ENCODE measurements at places on chromosomes 1 and 21. TPM values are rescaled to one million over a fixed set of nuclear protein-coding genes. Genes with fewer than 3 reads are reported as not detected.

SNRPE gene
- 184 TPM for total RNA-seq

XCL1 gene
- not detected for total RNA-seq

RXRG gene
- total RNA-seq = not detected

PADI3 gene
- 5.7 TPM for total RNA-seq

MTX1 gene
- 71.7 TPM for total RNA-seq

KISS1 gene
- total RNA-seq = not detected

SWT1 gene
- total RNA-seq = 2.4 TPM

EPHB2 gene
- not detected for total RNA-seq

KRTAP21-2 gene
- total RNA-seq = not detected

EPHA10 gene
- not detected for total RNA-seq

CD48 gene
- not detected for total RNA-seq

RBM8A gene
- total RNA-seq = 204 TPM

LCE6A gene
- 0.18 TPM for total RNA-seq

THEM5 gene
- total RNA-seq = not detected

BSDC1 gene
- total RNA-seq = 33.8 TPM

SLC16A4 gene
- 1.0 TPM for total RNA-seq

OR2L2 gene
- total RNA-seq = not detected

TMEM52 gene
- 1.8 TPM for total RNA-seq

ADGRB2 gene
- 2.5 TPM for total RNA-seq

KCNE2 gene
- not detected for total RNA-seq

- DNase-seq = no peak
Observed at GRCh38 chr1:218493986-218494385, 148.8 kb downstream of the TGFB2 start.

DNA sequence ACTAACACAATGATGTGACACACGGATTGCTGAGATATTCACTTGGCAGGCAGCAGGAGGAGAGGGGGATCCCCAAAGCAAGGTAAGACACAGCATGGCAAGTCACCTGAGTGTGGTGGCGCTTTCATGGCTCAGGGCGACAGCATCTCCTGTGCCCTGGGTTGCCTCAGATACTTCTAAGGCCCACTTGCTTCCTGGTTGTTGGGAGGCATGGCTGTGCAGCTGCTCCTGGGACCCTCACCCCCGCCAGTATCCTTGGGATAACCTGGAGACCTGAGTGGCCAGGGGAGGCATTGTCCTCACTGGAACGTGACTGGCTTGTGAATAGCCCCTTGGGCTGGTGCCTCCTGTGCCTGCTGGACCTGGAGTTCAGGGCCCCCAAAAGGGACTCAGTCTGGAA is 69.8 kb downstream of the STUM start:
- DNase-seq = no peak

GRCh38 chr1:160097151-160097910 is 1.1 kb downstream of the IGSF8 start:
- no peak for DNase-seq

DNA sequence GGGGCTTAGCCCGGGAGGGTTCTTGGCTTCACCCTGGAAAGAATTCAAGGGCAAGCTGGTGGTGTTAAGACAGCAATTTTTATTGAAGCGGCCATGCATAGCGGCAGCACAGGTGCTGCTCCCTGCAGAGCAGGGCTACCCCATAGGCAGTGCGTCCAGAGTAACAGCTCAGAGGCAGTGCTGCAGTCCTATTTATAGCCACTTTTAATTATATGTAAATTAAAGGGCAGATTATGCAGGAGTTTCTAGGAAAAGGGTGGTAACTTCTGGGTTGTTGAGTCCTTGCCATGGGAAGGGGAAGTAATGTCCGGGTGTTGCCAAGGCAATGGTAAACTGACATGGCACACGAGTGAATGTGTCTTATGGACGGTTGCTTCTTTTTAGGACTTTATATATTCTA is 57.0 kb downstream of the VPS26C start:
- DNase-seq = no peak

DNA sequence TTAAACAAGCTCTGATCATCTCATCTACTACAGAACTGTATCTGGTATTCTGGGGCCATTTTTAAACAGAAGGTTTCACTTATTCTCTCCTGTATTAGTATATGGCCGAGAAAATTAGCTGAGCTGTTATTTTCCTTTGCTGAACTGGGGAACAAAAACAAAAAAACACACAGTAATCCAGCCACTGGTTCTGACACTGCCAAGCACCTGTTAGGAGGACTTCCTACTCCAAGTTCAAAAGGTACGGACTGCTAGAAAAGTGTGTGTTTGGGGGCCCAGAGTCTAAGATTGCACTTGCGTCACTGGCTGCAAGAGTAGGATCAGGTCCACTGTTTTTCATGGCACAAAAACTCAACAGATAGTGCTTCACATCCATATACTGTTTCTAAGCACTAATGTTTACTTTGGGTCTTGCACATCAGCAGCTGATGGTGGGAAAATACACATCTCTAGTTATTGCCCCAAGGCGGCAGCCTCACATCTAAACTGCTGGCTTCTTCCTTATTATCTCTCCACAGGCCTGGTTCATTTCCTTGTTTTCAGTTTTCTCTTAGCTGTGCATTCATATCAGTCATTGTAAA is 226.1 kb downstream of the FGGY start:
- no peak for DNase-seq

GRCh38 chr1:2974701-2975301 is 46.5 kb upstream of the ACTRT2 start:
- no peak for DNase-seq

GRCh38 chr1:67650061-67650460 is 34.9 kb upstream of the GADD45A start:
- DNase-seq = no peak

GRCh38 chr1:230139741-230140140 is 72.7 kb downstream of the GALNT2 start:
- no peak for DNase-seq

GRCh38 chr1:100516857-100517256 is 21.1 kb upstream of the GPR88 start:
- DNase-seq = no peak

DNA sequence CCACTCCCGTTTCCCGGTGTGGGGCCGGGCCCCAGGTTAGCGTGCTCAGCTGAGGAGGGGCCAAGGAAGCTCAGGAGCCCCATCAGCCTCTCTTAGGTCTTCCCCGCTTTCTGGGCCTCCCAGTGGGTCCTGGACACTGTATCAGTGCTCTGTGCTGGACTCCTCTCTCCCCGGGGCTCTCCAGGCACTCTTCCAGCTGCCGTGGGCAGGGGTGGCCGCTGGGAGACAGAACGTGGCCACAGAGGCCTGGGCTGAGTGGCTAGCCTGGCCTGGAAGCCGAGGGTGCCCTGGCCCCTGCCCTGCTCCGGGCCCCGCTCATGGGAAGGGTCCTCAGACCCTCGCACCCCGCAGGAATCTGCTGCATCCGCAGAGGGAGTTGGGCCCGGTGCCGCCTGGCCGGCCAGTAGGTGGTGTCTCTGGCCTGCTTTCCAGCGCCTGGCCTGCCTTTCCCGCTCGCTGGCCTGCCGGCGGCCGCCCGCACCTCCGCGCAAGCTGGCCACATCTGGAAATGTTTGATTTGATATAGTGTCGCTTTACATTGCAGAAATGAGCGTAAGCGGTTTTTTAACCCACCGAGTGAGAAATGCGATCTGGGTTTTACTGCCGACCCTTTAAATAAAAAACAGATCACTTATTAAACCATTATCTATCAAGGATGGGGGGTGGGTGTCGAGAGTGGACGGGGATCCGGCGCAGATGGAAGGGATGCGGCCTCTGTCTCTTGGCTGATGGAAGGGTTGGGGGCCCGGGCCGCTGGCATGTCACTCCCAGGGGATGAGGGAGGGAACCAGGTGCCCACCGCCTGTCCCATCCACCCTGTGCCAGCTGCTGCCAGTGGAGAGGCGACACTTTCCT is 74.4 kb upstream of the TTC34 start:
- no peak for DNase-seq

GRCh38 chr1:224809613-224810012 is 119.9 kb upstream of the DNAH14 start:
- DNase-seq = no peak

DNA sequence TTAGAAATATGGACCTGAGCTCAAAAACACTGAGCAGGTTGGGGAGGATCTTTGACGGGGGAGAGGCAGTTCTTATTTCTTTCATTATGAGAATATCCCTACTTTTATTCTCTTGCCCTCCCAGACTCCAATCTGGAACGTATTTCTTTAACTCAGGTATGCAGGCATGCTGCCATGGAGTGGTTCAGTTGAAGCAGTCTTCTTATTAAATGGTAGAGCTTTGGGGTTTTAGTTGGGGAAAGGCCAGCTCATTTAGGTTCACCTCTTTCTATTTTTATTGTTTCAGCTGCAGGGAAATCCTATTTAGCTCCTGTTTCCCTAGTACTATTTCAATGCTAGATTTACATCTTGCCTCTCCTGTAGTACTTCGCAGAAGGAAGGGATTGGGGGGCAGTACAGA is 198.9 kb downstream of the TTLL7 start:
- no peak for DNase-seq

- DNase-seq = no peak
Observed at GRCh38 chr1:116496380-116496779, 74.4 kb downstream of the CD58 start.

- DNase-seq = peak; percentile 54
Observed at GRCh38 chr1:225963735-225964530, 22.9 kb upstream of the LEFTY2 start.

- no peak for DNase-seq
Observed at GRCh38 chr1:220796530-220796929, 9.8 kb downstream of the MTARC1 start.

DNA sequence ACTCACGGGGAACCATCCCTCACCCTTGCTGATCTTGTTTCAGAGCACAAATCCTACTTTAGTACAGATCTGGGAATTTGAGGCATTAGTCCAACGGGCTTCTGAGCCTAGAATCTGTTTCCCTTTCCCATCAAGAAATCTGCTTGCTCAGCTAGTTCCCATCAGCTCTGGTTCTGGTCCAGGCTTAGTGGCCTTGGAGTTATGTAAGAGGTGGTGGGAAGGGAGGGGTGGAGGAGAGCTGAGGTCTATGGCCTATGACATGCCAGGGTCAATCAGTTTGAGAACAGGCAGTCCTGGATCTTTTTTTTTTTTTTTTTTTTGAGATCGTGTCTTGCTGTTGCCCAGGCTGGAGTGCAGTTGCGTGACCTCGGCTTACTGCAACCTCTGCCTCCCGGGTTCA is 4.1 kb downstream of the GSTM1 start:
- DNase-seq = no peak

GRCh38 chr21:17759511-17760178 is 59.5 kb downstream of the C21orf91 start:
- DNase-seq = no peak

DNA sequence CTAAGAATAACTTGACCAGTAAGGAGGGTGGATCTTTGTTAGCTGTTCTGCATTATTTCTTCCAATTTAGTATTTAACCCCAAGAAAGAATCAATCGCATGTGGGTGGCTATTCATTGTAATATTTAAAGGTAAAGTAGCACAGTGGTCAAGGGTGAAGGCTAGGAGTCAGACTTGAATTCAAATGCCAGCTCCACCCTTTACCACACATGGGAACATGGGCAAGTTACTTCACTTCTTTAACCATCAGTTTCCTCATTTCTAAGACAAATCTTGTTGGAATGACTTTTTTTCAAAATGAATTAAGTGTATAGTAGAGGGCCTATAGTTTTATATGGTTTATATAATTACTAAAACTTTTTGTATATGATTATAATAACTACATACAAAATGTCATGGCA is 71.3 kb upstream of the S1PR1 start:
- no peak for DNase-seq

- DNase-seq = no peak
Observed at GRCh38 chr1:183882335-183883167, 77.6 kb downstream of the RGL1 start.

GRCh38 chr1:243253211-243253925 is 1.7 kb downstream of the CEP170 start:
- DNase-seq = no peak

GRCh38 chr1:44694863-44695478 is 20.5 kb downstream of the ARMH1 start:
- no peak for DNase-seq

- DNase-seq = no peak
Observed at GRCh38 chr21:42598159-42598735, 55.2 kb upstream of the PDE9A start.

- no peak for DNase-seq
Observed at GRCh38 chr21:41006636-41007035, 159.7 kb upstream of the DSCAM start.

GRCh38 chr1:85372683-85373377 is 92.1 kb downstream of the DDAH1 start:
- peak; percentile 63 for DNase-seq

DNA sequence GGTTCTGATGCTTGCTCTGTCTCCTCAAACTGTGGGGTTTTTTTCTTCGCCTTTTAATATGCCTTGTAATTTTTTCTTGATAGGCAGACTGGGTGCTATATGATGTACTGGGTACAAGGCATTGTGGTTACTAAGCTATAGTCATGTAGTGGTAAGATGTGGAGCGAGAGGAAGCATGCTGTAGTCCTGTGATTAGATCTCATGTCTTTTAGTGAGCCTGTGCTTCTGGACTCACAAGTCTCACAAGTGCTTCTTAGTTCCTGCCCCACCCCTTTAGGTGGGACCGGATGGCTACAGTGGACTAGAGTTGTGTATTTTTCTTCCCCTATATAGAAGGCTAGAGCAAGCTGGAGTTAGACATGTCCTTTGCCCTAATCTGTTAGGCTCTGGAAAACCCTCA is 178.7 kb downstream of the DNM3 start:
- no peak for DNase-seq

DNA sequence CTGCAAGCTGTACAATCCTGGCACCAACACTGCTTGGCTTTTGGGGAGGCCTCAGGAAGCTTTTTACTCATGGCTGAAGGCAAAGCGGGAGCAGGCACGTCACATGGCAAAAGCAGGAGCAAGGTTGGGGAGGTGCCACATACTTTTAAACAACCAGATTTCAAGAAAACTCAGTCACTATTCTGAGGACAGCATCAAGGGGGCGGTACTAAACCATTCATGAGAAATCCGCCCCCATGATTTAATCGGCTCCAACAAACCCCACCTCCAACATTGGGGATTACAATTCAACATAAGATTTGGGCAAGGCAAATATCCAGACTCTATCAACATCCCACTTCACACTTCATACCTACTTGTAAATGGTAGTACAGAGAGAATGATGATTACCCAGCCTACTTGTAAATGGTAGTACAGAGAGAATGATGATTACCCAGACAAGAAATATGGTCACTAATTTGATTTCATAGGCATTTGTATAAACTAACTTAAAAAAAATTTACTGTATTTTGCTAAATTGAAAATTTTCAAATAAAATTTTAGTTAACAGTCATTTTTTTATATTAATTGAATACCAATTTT is 24.9 kb downstream of the ATP5PF start:
- no peak for DNase-seq

- no peak for DNase-seq
Observed at GRCh38 chr1:226121587-226122400, 59.3 kb downstream of the H3-3A start.
